ENCODE measurements at places on chromosomes 4 and X.

DNA sequence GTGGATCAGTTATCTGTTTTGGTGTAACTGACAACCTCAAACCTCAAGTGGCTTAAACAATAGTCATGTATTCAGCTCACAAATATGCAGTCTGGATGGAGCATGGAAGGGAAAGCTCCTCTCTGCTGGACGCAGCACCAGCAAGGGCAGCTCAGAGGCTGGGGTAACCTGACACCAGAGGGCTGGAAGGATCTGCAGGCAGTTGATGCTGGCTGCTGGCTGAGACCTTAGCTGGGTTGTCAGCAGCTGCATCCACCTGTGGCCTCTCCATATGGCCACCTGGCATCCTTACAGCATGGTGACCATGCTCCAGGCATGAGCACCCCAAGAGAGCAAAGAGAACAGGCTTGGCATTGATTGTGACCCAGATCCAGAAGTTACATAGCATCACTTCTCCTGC lies 46.7 kb downstream of the ENPP6 start:
- DNase-seq: no peak

GRCh38 chr4:105620640-105621323 lies 68.4 kb downstream of the ARHGEF38 start:
- DNase-seq: no peak

- no peak for DNase-seq
Observed at GRCh38 chr4:84753321-84753972, 170.5 kb downstream of the CDS1 start.

DNA sequence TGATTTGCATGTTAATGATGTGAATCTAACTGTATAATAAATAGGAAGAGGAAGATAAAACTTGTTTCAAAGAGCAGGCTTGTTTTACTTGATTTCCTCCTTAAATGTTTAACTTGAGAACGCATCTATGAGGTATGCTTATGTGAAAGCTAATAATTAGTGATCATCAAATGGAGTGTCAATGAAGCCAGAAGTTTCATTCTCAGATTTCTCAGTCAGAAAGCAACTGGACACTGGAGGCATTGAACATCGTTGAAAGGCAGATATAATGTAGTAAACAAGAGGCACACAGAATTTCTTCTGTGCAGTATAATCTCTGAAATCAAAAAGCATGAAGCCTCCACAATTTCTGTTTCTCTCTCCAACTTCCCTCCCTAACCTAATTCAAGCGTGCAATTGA lies 672.9 kb downstream of the ADGRL3 start:
- DNase-seq: no peak

GRCh38 chr4:107094976-107095375 lies 58.9 kb upstream of the DKK2 start:
- DNase-seq: no peak

DNA sequence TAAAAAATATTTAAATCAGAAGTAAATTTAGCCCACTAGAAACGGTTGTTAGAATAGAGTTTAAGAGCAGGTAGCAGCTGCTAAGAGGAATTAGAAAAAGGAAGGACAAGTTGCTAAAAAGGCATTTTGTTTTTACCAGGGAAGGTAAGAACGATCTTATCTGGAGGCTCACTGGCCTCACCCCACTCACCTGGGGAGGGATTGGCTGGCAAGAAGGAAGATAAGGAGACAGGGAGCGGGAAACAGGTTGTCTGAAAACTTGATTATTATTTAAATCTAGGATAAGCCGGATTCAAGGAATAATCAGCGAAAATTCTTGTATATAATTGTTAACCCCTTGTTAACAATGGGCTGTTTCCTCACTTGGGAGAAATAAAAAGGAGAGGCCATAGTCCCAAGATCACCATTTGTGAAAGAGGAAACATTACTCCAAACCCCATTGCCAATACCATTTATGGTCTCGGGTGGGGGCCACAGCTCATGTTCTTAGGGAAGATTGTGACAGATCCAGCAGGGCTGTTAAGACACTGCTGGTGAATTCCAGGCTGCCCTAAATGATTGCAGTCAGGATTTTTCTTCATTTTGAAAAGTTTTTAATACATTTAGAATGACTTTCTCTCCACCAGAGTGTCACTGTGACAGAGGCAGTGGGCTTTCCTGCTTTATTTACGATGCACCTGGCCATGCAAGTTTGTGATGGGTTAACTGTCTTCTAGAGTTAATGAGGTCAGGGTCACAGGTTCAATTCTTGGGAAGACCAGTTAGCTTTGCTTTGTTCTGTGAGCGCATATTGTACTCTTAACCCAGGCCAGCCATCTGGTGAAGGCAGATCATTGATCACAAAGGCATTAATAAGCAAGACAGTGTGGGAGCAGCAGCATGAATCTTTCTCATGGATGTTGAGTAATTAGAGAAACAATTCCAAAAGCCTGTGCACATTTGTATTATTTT lies 106.6 kb downstream of the CEP135 start:
- DNase-seq: no peak
